BE2C (cell line): ENCODE measurements at places on chromosomes 6 and 20.

GRCh38 chr6:155646443-155646842 lies 190.8 kb upstream of the NOX3 start:
- DNase-seq, result no peak

DNA sequence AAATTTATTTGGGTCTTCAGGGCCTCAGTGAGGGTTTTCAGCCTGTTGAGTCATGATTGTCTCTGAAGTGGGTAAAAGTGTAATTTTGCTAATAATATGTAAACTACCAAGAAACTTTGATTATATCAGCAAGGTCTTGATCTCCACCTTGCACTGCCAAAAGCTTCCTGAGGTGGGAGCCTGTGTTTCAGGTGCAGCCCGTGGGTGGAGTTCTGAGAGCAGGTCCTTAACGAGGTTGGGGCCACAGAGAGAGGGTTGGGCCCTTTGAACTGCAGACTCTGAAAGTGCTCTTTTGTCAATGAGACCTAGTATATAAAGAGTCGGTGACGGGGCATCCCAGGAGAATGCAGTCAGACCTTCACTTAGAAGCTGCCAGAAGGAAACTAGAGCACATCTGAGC lies 129.7 kb upstream of the MAP3K4 start:
- DNase-seq, result no peak

DNA sequence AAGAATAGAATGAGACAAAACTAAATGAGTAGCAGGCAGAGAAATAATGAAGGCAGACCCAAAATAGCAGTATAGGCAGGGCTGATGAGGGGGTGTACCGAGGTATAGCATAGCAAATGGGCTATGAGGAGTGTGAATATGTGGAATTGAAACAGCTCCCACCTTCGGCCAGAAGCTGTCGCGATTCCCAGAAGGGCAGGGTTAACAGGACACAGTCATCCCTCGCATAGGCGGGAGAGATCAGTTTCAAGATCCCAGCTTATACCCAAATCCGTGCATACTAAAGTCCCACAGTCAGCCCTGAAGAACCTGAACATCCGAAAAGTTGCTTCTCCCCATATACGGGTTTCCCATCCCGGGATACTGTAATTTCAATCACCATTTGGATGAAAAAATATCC lies 82.7 kb downstream of the PTPRK start:
- DNase-seq, result no peak

DNA sequence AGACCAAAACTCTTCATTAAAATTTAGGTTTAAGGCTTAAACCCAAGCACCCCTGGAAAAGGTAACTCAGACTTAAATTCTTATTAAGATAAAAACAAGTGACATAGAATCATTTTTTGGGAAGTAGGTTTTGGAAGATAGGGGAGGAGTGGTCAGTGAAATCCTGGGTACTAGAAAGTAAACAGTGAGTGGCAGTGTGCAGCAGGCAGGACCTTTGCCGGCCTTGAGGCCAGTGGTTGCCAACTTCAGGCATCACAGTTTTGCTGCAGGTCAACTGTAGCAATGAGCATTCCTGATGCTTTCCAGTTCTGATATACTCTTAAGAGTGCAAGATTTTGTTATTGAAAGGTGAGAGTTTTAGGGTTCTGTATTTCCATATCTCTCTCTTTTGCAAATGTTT lies 69.3 kb upstream of the SUPT3H start:
- DNase-seq, result no peak
